Activated T-helper 1 cell treated with Interleukin-2 at 50 U/mL for 16 hours (primary cell): ENCODE measurements at places on chromosomes 1 and 21.

DNA sequence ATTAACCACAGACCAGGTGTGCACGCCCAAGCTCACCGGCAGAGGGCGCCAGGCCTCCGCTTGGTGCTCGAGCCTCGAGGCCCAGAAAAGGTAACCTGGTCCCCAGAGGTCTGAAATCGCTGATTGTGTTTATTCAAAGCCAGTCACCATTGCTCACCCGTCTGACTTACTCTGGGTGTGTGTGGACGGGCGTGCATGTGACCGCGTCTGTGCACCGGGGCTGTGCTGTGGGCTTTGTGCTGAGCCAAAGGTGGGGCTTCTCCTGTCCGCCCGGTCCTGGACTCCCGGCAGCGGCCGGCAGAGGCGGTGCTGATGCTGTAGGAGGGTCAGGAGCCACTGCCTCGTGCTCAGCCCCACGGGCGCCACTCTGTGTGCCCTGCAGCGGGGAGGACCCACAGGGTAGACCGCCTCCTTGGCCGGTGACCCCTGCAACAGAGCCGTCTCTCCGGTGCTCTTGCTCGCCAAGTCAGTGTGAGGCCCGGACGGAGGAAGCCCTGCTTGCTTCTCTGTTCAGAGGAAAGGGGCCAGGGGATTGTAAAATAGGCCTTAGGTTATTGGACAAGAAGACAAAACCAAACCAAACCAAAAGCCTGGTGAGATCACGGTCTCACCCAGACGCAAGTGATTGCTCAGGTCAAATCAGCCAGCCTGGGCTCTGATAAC is 32.0 kb upstream of the BTG2 start:
- DNase-seq: peak; percentile 88

- no peak for DNase-seq
Observed at GRCh38 chr1:110786802-110787327, 86.1 kb upstream of the CD53 start.

DNA sequence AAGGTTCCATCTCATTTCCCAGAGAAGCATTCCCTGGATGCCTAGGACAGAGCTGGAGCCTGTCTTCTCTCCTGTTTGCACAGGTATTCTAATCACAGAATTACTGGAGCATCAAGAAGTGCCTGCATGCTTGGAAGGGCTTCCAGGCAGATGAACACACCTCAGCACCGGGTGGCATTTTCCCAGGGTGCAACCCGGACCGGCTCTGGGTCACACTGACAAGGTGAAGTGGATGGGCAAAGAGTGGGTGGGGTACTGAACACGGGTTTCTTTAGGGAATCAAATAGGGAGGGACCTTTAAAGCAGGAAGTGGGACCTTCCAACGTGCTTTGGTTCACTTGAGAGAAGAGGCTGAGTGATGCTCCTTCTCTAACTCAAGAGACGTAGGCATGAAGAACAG is 7.1 kb upstream of the PEF1 start:
- no peak for DNase-seq

DNA sequence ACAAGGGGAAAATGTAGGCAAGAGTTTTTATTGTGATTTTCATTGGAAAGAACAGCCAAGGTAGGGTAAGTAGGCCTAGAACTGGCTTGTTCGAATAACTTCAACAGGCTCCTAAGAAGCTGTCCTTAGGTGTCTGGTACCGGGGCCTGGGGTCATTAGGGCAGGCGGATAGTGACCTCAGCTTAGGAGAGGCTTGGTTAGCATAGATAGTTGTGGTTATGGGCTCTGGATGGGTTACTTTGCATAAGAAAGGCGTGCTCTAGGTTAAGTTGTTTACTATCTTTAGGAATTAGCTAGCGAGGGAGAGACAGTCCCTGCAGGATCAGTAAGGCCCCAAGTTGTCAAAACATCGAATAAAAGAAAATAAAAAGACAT is 20.7 kb upstream of the HPCAL4 start:
- DNase-seq: no peak

- no peak for DNase-seq
Observed at GRCh38 chr1:234311414-234311813, 61.8 kb upstream of the COA6 start.

DNA sequence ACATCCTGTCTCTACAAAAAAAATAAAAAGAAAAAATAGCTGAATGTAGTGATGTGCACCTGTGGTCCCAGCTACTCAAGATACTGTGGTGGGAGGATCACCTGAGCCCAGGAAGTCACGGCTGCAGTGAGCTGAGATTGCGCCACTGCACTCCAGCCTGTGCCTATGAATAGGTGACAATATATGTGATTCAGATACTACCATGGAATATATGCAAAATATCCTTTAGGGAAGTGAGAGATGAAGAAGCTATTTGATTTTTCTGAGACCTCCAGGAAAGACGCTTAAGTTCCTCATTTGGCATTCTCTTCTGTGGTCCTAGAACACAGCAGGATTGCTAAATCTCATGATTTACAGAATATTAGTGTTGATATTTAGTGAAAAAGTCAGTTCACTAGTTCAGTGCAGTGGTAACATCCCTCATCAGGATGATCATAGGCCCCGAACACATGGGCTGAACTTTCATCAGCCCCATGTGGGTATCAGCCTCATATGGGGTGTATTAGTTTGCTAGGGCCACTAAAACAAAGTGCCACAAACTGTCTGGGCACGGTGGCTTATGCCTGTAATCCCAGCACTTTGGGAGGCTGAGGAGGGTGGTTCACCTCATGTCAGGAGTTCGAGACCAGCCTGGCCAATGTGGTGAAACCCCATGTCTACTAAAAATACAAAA is 6.0 kb upstream of the VASH2 start:
- no peak for DNase-seq

DNA sequence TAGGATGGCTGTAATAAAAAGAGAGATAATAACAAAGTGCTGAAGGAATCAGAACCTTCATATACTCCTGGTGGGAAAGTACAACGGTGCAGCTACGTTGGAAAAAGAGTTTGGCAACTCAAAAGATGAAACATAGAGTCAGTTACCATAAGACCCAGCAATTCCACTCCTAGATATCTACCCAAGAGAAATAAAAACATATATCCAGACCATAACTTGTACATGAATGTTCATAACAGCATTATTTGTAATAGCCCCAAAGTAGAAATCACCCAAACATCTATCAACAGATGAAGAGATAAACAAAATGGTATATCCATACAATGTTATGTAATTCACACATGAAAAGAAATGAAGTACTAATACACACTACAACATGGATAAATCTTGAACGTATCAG is 30.5 kb upstream of the DNAH14 start:
- DNase-seq: no peak

DNA sequence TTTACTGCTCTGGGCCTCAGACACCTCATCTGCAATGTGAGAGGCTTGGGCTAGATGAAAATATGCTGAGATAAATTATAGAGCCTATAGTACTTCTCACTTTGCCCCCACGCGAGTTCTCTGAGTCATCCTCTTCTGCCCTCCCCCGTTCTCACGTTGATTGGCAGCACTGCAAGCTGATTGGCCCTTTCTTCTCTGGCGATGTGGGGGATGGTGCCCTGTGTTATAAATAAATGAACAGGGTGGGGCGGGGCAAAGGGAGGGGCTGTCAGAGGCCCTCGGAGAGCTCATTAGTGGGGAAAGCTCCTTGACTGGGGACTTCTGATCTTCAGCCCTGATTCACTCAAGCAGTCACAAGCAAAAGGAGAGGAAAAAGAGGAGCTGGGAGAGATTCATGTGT is 64.3 kb upstream of the ZC3H12A start:
- DNase-seq: no peak

- DNase-seq: no peak
Observed at GRCh38 chr21:31612894-31613785, 46.4 kb upstream of the SOD1 start.

GRCh38 chr1:31625561-31626222 is 8.2 kb downstream of the HCRTR1 start:
- DNase-seq: no peak

GRCh38 chr21:39258207-39258606 is 55.2 kb downstream of the BRWD1 start:
- no peak for DNase-seq

DNA sequence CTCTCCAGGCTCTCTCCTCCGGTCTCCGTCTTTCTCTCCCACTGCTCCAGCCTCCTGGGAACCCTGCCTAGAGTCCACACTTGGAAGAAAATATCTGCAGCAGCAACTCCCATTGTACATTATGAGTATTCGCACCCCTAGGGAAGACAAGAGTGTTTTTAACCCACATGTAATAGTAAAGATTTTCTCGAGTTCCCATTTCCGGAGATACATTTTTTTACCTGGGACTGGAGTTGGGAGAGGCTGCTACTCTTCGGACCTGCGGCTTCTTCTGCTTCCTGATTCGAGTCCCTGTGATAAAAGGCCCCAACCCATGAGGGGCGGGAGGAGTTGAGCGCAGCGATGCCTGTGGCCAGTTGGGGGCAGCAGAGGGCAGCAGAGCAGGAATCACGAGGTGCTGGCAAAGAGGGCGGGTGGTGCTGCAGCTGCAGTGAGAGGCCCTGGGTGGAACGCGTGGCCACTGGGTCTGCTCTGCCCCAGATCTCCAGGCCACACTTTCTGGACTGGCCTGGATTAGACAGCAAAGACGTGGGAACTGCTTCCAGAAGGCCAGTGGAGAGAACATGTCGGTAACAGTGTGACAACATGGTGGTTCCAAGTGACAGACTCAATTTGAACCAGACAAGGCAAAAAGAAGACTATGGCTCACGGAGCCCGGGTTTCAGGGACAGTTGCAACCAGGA is 221.0 kb upstream of the CSF3R start:
- DNase-seq: peak; percentile 9
